Mesothelial cell of epicardium (in vitro differentiated cells): ENCODE measurements at places on chromosomes 16 and 17.

GRCh38 chr16:56632156-56632847 is at the start of gene MT1M:
Gene MT1M, plus strand, starts transcription at chr16:56632659. Its CDS starts 73 bp downstream, at chr16:56632732.
- no peak for DNase-seq

DNA sequence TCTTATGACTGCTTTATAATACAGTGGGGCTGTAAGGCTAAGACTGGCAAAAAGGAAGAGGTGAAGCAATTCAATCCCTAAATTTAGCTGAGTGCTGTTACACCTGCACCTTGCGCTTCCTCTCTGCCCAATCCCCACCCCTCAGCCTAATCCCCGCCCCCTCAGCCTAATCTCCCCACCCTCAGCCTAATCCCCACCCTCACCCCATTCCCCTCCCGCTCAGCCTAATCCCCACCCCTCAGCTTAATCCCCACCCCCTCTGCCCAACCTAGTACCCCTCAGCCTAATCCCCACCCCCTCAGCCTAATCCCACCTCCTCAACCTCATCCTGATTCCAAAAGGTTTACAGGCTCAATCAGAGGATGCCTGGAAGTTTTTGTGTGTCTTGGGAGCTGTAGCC is 155.5 kb downstream of the PMP22 start:
- no peak for DNase-seq

- no peak for DNase-seq
Measured at GRCh38 chr16:8908810-8909468, 26.8 kb downstream of the LITAFD start.

DNA sequence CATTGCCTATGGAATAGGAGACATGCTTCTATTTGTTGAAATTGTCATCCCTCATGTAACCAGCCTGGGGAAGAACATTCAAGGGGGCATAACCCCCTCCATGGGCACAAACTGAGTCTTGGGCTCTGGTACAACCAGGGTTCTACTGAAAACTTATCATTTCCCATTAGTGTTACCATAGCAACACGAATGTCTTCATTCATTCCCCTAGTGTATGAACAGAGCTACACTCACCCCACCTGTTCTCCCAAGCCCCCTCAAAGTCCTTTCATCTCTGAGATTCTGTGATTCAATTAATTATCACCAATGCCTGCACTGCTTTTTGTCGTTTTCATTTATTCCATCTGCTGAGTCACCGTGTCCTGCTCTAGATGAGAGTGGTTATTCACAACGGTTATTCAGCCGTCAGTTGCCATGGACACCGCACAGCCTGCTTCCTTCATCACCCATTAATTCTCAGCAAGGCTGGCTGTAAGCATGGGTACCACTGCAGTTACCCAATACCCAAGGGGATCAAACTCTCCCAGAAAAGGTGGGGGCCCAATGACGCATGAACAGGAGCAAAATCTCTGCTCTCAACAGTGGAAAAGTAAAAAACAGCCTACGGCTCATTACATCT is 1.6 kb upstream of the GAST start:
- DNase-seq = no peak

GRCh38 chr17:79852748-79853147 is 13.5 kb upstream of the CBX4 start:
- DNase-seq = no peak

DNA sequence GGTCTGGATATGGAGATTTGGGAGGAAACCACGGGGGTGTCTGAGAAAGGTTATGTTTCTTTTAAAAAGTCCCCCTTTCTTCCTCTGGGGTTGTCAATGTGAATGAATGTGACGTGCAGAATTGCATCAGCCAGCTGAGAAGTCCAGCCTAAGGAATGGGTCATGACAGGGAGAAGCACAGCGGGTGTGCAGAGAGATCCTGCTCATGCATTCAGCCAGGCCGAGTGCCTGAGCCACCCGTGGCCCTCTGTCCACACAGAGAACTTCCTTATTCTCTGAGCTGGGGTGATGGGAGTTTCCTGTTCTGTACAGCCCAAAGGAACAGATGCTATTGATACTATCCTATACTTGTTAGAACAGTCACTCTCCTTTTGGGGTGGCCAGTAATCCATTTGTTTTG is 117.9 kb downstream of the CPPED1 start:
- DNase-seq = no peak

DNA sequence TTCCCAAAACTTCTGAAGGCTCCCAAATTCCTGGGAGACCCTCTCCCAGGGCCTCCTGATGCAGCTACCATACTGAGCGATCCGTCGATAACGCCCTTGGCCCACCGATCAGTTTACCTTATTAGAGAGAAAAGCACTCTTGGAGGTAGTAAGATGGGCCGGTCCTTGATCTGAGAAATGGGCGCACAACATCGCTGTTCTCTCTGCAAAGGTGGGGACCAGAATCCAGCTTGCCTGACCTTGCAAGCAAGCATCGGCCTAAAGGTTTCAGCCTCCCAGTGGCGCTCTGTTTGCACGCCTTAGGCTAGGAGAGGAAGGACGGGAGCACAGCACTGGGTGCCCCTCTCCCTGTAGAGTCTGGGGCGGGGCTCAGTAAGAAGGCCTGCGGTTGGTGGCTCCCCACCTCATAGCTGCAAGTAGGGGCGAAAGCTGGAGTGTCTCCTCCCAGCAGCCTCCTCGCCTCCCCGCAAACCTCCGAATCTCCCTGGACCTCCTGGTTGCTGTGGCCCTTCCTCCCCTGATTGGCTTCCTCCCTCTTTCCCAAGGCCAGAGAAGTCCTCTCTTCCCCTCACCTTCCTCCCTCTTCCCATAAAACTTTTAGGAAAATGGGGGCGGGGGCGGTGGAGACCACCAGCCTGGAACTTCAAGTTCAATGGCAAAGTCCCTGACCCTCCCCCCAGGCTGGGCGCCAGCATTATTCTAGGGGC is at the start of gene PRAC1:
TSS of gene PRAC1 (minus strand) at position 318 of the 707 bp plus-strand sequence. CDS start at position 192, 126 bp downstream.
- DNase-seq = no peak

DNA sequence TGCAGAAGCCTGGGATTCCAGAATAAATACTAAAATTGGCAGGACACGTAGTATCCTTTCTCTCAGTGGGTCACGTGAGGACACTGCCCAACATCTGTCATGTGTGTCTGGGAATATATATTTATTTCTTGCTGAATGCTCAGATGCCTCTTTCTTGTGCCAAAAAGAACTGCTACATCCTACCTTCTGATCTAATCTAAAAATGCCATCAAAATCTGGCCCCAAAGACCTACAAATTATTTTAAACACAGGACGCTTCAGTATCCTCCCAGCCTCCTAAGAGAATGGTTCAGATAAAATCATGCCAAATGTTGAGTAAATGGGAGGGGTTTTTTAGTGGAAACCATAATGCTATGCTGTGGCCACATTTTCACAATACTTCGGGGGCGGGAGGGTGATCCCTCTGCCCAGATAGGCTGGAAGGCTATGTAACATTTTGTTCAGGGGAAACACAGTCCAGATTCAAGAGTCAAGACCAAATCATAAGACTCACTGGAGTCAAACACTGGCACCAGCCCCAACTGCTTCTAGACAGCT is 22.9 kb upstream of the CORO6 start:
- DNase-seq = no peak

DNA sequence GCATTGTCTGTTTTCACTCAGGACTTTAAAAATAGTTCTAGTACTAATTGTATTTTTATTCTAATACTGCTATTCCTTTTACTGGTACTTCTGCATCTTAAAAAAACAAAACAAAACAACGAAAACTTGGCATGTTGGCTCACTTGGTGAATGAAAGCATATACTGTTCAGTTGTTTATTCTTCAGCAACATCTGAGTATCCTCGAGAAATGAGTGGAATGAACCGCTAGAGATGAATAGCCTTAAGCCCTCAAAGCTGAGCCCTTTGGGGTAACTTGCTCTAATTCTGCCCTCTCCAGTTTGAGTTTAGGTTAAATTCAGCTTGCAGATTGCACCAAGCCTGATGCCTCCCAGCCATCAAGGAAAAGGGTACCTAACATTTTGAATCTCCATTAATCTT is 126.5 kb downstream of the WWOX start:
- no peak for DNase-seq

- no peak for DNase-seq
Measured at GRCh38 chr17:51091635-51092034, 29.0 kb downstream of the SPAG9 start.

GRCh38 chr16:51818342-51818944 is 667.4 kb upstream of the SALL1 start:
- no peak for DNase-seq

GRCh38 chr17:57283203-57283971 is 27.1 kb downstream of the MSI2 start:
- DNase-seq = no peak

GRCh38 chr17:82317394-82318168 is at the start of gene CD7:
Gene CD7, minus strand, starts transcription at chr17:82317608. Its CDS starts 113 bp downstream, at chr17:82317495.
- no peak for DNase-seq

DNA sequence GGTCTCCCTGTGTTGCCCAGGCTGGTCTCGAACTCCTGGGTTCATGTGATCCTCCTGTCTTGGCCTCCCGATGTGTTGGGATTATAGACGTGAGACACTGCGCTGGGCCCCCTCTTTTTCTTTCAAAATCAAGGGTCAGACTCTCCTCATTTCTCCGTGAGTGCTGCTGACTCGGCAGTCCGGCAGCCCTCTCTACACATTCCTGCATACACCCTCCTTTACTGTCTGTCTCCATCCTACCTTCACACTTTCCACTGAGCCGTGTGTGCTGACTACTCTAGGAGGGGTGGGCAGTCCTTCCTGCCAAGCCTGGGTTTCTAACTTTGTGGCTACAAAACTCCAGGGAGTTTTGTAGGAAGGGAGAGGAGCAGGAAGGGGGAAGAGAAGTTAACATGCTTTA is 195.2 kb downstream of the PARN start:
- DNase-seq = no peak

- DNase-seq = no peak
Measured at GRCh38 chr17:49266233-49266632, 35.6 kb upstream of the PHOSPHO1 start.

DNA sequence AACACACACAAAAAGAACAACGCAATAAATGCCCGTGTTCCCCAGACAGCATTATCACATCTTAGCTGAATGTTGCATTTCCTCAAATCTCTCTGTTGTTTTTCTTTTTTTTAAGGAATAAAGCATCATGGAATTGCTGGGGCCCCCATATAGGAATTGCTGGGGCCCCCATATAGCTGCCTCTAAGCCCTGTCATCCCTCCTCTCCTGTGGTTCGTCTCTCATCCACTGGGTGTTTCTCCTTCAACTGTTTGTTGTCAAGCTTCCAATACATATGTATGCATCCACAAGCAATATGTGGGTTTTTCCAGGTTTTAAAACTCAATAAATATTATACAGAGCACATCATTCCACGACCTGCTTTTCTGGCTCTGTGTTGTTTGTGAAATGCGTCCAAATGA is 43.2 kb downstream of the HSBP1 start:
- no peak for DNase-seq

GRCh38 chr16:57091200-57091974 is 996 bp upstream of the CPNE2 start:
- no peak for DNase-seq

DNA sequence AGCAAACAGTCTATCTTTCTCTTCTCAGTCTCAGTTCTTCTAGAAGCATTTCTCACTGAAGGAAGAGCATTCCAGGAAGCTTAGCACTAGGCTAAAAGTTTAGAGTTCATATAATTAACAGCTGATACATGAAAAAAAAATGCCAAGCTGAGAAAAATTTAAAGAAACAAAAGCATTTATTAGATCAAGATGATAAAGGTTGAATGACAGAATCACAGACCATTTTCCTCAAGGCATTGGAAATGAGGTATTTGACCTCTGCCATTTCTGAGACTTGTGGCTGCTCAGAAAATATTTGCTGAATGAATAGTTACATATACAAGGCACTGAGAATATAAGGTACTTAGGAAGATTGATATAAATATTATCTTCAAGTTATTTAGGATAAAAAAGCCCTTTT is 901.6 kb upstream of the GOT2 start:
- no peak for DNase-seq

- DNase-seq = no peak
Measured at GRCh38 chr17:1420163-1420562, 20.1 kb upstream of the YWHAE start.

GRCh38 chr16:89538286-89538685 is 22.2 kb upstream of the RPL13 start:
- DNase-seq = no peak

DNA sequence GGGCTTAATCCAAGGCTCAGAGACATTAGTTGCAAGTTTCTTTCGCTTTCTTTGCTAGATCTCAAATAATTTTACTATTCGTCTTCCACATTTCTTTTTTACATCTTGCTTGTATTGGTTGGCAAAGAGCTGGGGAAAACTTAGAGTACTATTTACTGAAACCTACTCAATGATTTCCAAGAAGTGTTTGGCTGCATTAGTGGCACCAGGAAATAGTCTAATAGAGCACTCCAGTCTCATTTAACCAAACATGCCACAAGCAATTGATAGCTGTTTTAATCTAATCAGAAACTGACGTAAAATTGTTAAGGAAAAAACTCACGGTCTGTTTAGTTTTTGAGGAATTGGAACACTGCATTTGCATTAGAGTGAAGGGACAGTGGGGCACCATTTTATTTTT is 29.0 kb downstream of the NUP93 start:
- DNase-seq = no peak

GRCh38 chr17:49061524-49061943 is 64.3 kb downstream of the IGF2BP1 start:
- DNase-seq = no peak

DNA sequence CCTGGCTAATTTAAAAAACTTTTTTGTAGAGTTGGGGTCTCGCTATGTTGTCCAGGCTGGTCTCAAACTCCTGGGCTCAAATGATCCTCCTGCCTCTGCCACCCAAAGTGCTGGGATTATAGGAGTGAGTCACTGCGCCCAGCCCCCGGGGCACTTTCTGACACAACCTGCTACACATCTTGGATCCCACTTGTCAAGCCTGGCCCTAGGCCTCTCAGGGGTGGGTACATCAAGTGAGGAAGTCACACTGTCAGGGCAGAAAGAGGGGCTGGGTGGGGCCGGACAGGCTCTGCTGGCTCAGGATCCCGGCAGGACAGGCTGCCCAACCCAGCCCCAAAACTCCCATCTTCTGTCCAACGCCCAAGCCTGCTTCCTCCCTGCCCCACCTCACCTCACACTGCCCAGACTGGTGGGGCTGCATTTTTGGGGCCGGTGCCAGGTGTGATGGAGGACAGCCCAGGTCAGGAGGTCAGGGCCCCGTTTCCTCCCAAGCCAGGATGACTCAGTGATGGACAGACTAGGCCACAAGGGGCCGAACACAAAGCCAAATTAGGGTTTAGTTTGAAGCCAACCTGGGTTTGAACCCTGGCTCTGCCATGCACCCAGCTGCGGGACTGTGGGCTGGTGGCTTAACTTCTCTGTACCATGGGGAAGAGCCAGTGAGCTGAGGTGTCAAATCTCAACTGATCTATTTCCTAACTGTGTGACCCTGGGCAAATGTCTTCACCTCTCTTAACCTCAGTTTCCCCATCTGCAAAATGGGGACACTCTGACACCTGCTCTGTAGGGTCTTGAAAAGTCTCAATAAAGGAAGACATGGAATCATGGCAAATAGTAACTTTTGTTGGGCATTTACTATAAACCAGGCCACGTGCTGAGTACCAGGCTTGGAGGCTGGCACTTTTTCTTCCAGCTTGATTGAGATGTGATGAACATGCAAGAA is 8.9 kb upstream of the PPL start:
- DNase-seq = no peak
